ENCODE measurements at places on chromosomes 4 and X.
A peak's percentile ranks its signal among the peaks of the same experiment; 100 is the strongest.

DNA sequence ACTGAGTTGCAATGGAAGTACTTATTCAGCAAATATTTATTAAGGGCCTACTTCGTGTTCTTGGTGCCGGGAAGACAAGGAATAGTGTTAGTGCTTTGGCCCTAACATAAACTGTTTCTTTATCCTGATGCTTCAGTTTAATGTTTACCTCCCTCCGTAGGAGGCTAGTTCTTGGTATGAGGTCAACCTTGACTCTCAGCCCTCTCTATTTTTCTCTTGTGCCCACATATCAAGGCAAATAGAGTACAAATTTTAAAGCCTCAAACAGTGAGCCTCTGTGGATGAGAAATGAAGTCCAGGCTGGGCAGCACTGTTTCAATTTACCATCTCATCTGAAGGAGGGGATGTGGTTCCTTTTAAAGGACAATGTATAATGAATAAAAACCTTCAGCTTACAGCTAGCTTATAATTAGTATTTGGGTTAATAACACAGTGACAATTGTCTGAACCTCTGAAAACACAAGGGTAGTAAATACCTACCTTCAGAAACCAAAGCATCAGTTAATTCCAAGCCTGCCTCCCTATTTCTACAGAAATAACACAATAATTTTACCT, 68.5 kb downstream of the SH3RF1 start:
- no peak for DNase-seq

DNA sequence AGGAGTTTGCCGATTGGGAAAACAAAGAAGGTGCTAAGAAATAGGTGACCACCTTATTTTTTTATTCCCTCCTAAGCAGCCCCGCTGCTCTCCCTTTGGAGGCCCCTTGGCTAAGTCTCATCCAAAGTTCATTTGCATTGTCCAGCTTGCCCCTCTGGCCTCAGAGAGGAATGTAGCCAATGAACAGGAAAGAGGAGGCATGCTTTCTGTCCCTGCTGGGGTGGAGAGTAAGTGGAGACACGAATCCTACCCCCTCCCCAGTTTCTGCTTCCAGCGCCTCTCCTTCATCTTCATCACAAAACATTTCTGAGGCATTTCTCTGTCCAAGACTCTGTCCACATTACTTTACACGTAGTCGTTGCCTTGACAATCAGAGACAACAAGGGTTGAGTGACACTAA, 38.7 kb downstream of the NLGN3 start:
- DNase-seq = no peak

- no peak for DNase-seq
Measured at GRCh38 chr4:3340700-3341083, 47.9 kb downstream of the RGS12 start.

DNA sequence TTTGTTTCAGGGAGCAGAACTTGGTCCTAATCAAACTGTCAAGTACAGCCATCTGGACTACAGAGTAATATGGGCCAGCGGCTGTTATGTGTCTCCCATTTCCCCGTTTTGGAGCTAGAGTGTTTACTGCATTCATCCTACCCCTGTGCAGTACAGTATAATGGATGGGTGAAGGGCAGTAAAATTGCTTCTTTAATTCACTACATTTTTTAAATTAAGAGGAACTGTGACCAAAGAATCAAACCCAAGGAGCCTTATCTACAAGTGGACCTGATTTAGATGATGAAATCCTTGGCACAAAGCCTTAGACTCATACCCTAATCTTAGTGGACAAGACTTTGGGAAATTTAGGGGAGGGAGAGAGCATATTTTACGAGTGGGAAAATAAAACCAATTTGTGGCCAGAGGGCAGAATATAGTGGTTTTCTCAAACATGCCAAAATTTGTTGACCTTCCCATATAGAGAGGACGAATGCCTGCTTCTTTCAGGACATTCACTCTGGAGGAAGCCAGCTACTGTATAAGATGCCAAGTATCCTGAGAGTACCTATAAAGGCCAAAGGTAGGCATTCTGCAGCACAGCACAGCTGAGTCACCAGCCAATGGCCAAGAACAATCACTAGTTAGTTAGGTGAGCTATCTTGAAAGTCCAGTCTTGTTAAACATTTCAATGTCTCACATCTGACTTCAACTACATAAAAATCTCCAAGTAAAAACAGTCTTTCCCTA, 253.8 kb upstream of the KCNIP4 start:
- DNase-seq = no peak

DNA sequence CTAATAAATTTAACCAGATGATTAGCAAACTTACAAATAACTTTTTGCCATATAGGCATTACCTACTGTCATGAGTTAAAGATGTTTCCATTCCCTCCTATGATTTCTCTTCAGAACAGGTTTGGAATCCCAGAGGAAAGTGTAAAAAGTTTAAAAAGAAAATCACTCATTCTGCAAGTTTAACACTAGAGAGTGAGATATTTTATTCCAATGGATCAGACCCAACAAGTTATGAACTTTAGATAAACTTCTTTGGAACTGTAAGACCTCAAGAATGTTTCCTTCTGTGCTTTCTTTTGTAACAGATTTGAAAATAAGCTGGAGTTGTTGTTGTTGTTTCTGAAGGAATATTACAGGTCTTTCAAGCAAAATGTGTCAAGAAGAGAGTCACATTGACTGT, 51.6 kb downstream of the PPP3CA start:
- DNase-seq = no peak

GRCh38 chr4:89720981-89721380, 116.0 kb downstream of the SNCA start:
- no peak for DNase-seq

GRCh38 chr4:154779362-154779947, 1.6 kb upstream of the RBM46 start:
- peak; percentile 68 for DNase-seq

GRCh38 chr4:145351922-145352321, 129.7 kb upstream of the SMAD1 start:
- no peak for DNase-seq

GRCh38 chrX:19964017-19964710, 26.7 kb downstream of the BCLAF3 start:
- peak; percentile 1 for DNase-seq

DNA sequence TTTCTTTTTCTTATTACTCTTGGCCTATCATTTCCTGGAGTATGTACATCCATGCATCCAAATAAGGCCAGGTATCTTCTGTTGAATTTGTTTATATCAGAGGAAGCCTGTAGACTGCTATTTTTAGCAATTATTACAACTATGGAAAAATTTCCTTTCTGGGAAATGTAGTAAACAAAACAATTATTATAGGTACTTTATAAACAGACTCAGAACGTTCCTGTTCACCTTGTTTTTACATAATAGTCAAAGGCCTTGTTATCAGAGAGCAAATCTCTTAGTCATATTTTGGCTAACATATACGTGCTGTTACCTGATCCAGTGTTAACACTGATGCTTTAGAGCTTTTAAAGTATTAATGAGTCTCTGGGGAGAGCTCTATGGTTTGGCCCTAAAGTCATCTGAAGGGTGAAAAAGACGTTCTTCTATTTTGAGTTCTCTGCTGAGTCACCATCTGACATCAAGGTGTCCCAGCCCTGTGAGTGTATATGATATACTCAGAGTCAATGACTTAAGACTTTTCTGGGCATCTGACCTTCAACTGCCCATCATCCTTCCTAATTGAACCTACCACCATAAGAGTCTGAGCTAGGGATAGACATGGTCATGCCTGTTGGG, 7.3 kb downstream of the SPARCL1 start:
- peak; percentile 83 for DNase-seq

DNA sequence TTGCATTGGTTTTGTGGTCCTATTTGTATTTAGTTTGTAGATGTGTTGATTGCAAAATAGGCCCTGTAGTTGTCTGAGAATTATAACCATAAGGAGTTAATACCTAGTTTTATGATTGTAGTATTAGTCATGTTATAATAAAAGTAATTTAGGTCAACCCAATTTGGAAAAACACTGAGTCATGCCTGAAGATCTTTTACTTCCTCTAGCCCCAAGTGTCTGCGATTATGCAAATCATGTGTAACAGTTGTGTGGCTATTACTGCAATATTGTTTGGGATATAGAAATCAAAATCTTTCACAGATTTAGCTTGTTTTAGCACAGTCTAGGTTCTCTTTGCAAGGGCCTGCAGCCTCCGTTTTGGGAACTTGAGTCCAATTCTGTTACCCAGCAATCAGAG, 12.6 kb downstream of the SRD5A3 start:
- DNase-seq = peak; percentile 94
